DMS53 (cell line): ENCODE measurements at places on chromosomes 4 and X.

DNA sequence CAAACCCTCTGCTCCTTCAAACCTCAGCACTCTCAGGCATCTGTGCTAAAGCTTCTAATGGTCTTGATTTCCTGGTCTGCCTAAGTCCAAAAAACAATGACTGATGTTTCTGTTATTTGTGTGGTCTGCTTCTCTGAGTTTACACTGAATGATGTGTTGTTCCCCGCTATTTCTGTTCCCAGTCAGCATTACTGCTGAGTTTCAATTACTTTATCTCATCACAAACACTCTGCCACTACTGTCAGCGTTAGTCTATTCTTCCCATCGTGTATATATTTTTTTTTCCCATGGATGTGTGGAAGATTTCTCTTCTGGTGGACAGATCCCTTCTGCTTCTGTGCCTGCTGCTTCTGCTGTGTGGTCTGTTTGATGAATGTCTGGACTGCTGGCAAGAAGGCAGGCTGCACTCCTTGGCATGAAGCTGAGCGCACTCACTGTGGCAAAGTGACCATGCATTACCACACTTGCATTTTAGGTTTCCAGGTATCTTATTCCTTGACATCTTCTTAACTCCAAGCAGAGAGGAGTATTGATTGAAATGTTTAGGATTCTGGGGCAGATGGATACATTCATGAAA is 106.9 kb upstream of the PAQR3 start:
- no peak for DNase-seq

DNA sequence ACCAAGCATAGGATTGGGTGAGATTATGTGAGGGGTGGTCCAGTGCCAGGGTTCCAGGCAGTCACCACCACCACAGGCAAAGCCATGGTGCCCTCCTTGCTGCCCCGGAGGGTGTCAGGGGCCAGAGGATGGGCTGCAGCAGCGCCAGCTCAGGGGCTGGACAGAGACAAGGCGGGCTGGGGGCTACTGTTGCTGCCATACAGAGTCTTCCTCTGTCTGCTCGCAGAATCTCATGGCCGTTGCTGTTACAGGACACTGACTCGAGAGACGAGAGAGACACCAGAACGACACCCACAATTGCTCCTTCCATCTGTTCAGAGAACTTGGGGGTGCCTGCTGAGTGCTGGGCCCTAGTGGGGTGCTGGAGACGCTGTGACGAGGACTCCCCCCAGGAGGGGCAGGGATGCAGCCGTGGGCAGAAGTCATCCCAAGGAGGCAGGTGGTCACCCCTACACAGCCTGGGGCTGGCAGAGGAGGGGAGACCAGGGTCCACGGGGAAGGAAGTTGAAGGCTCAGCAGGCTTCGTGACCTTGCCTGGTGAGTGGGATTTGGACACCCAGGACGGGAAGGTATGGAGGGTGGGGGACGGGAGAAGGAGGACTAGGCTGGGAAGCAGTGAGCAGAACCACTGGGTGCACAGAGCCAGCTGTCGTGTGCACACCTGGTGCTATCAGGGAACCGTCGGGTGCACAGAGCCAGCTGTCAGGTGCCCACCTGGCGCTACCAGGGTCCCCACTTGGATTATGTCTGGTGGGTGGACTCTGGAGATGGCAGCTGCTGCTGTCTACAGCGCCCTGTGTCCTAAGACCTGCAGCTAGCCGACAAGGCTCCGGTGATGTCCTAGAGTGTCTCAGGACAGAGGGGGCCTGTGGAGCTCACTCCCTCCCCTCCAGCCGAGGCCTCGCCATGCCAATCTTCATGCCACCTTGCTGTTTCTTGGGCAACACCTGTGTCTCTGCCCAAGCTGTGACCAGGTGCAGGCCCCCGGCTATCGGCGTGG is 43.9 kb upstream of the HMX1 start:
- no peak for DNase-seq

- no peak for DNase-seq
Observed at GRCh38 chr4:12206091-12206490, 777.4 kb upstream of the HS3ST1 start.

DNA sequence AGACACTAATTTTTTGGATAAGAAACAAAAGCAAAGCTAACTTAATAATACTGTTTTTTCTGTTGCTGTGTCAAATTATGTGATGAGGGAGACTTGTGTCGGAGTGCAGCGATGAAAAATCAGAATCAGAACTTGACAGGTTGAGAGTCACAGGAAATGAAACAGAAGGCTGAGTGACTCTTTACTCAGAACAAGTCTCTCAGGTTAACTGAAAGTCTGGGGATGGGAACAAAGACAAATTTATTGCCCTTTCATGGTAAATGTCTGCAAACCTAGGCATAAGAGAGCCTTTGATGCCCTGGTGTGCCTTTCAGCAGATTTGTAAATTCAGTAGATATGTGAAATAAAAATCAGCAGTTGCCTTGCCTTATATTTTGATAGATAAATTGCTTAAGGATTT is 96.0 kb downstream of the ADGRL3 start:
- DNase-seq: peak; percentile 1

GRCh38 chr4:15651676-15652075 is 3.5 kb downstream of the FBXL5 start:
- DNase-seq: no peak

DNA sequence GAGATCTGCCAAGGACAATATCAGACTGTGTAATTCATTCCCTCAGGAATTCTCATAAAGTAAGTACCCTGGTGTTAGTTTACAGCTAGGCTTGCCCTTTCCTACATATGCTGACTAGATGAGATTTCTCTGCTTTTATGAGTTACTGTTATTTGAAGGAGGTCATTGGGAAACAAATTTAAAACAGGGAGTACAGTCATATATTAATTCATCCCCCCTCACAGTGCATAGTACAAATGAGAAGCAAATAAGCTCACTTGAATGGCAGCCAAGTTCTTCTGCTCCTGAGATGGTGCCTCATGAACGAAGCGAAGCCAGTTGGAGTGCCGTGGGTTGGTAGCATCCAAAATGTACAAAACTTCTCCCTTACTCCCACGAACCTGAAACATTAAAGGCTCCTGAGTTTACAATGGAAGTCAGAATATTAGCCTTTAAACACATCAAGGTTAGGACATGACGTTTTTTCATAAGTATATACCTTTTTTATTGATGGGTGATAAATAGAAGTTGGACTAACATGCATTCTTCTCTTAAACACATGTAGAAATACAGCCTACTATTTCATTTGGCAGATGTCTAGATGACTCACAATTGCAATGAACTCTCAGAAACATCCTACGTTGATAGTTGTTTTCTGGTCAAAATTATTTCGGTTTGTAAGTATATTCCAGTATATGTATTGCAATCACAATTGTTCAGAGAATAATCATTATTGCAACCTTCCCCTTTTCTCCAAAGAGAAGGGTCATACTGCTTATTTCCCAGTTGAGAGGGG is 69.2 kb downstream of the PRDM5 start:
- no peak for DNase-seq

- DNase-seq: peak; percentile 52
Observed at GRCh38 chr4:3781193-3781886, 15.2 kb downstream of the ADRA2C start.

DNA sequence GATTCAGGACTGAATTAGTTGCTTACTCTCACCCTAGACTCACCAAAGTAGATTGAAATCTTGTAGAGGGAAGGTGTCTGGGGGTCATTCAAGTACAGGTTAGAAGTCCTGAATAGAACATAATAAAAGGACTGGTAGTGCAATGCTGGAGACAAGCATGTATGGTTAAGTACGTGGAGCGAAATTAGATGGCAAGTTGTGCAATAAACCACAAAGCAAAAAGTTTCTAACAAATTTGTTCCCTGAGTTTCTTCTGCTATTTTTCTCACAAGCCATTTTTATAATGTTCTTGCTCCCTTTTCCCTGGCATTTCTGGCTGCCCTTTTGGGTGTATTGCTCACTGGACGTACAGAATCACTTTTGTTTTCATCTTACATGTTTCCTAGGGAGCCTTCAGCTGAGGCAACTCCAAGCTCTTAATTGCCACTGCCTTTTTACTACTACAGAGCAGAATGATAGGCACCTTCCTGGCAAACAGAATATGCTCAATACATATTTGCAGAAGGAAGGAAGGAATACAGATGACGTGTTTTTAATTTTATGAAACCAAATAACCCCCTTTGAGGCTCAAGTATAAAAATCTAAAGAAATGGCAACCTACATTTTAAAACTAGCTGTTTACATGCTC is 23.4 kb downstream of the LANCL3 start:
- DNase-seq: no peak

DNA sequence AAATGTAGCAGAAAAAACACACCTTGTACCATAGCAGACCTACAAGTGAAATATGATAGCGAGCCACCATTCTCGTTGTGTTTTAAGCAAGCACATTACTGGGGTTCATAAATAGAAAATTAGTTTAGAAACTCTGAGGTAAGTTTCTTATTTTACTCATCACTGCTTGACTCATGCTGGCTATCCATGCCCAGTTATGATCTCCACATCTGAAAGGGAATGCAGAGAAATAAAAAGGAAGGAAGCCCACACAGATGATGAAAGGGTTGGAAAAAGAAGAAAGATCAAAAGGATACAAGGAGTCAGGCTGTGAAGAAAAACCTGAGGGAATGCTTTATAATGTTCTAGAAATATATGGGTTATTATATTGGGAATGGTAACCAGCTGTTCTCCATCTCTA is 54.5 kb downstream of the CAMK2D start:
- no peak for DNase-seq

DNA sequence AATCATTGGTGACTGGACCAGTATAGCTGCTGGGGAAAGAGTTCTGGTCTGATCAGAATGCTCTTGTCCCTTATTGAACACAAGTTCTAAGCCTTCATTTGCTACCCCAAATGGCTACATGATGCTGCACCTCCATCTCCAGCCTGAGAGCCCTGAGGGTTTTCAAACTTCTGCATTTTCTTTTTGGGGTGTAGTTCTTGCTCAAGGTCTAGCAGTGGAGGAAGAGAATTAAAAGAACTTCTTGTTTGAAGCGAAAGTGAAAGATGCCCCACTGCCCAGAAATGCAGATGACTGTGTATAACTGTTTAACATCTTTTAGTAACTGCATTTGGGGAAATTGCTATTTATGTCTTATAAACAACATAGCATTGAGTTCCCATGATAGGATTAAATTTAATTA is 38.5 kb downstream of the LAMTOR3 start:
- DNase-seq: no peak
